NCI-H774 (cell line): ENCODE measurements at places on chromosomes 1 and 21.

GRCh38 chr1:207867136-207868109, 43.5 kb downstream of the CD34 start:
- no peak for DNase-seq

DNA sequence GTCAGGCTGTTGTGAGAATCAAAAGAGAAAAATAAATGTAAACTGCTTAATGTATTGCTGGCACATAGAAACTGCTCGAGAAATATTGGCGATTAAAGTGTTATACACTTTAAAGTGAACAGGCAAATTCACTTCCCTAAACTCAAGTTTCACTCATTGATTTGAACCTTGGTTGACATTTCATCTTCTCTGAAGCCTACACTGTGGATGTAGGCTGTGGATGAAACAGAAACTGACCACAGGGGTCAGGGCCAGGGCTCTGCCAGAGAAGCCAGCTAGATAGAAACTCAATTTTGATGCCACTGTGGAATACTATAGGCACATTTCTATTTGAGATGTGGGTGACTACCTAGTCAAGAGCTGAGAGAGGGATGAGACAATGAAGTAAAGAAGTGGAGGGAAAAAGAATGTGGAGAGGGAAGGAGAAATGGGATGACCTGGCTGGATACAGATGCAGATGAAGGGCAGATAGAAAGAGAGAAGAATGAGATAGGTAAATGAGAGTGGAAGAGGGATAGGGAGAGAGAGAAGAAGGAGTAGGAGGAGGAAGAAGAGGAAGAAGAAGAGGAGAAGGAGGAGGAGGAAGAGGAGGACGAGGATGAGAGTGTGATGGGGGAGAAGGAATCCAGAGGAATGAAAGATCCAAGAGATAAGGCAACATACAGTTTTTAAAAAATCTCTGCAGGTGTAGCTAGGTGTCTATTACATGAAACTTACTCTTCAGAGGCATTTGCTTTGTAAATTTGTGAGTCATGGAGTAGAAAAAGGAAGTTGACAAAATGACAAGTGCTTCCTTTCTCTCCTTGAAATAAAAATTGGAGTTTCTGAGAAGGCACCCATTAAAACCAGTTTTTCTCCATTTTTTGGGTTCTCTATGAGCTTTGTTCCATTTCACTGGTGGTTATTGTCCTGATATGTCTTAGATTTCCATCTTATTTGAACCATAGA, 17.4 kb upstream of the CD1D start:
- no peak for DNase-seq

DNA sequence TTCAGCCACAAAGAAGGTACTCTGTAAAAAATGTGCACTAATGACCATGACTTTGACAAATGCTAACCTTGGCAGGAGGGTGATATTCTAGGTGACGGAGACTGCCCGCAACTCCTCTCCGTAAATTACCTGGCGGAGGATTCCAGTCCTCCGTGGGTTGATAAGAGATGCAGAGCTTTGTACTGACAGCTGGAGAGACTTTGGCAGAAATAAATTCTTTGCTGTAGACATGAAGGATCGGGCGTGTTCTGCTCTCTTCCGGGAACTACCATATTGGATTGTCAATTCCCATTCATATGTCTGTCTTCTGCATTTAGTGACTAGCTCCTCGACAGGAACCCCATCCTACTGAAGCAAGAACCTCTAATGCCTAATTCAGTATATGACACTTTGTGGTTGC, 158.3 kb upstream of the KAZN start:
- no peak for DNase-seq

- DNase-seq = no peak
Observed at GRCh38 chr1:115669002-115669673, 27.4 kb downstream of the VANGL1 start.

DNA sequence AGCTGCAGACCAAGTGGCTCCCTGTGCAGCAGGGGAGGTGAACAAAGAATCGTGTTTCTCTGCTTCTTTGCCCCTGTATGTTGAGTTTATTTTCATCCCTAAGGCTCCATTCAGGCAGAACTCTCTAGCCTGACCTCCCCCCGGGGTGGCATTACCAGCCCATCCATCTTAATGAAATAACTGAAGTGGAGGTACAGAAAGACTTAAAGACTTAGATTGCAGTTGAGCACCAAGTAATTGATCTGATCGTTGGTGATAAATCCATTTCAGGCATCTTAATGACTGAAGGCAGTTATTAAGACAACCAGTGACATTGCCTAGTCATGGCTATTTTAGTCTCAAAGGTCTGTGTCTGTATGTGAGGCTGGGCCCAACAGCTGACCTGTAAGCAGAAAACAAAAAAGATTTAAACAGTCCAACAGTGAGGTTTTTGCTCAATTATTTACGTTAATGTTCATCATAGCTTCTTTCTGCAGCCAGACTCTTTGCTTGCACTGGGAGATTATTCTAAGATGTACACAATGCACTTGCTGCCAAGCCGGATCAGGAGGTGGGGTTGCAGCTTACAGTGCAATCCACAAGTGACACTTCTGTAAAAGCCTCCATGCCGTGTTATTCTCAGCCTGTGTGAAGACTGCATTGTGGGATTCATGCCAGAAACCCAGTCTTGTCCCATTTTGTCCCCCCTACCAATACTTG, 363.0 kb upstream of the DUSP10 start:
- DNase-seq = no peak

- no peak for DNase-seq
Observed at GRCh38 chr1:8875216-8875861, 3.1 kb downstream of the ENO1 start.
